Stimulated activated CD8-positive, alpha-beta memory T cell treated with anti-CD3 and anti-CD28 coated beads, Interleukin-15, amount 100 ng/mL, for 4 hours (primary cell): ENCODE measurements at places on chromosomes 6 and 20.

GRCh38 chr6:35461270-35461669 lies 6.9 kb upstream of the RPL10A start:
- DNase-seq: no peak

- DNase-seq: no peak
Measured at GRCh38 chr20:1299522-1299921, 29.4 kb downstream of the SDCBP2 start.

- no peak for DNase-seq
Measured at GRCh38 chr6:33802186-33802958, 1.4 kb downstream of the MLN start.

GRCh38 chr20:63051186-63051860 lies 44.6 kb upstream of the BHLHE23 start:
- no peak for DNase-seq

- DNase-seq: no peak
Measured at GRCh38 chr6:147382945-147383554, 125.4 kb upstream of the SAMD5 start.

- no peak for DNase-seq
Measured at GRCh38 chr6:52213127-52213526, 27.0 kb downstream of the IL17A start.

DNA sequence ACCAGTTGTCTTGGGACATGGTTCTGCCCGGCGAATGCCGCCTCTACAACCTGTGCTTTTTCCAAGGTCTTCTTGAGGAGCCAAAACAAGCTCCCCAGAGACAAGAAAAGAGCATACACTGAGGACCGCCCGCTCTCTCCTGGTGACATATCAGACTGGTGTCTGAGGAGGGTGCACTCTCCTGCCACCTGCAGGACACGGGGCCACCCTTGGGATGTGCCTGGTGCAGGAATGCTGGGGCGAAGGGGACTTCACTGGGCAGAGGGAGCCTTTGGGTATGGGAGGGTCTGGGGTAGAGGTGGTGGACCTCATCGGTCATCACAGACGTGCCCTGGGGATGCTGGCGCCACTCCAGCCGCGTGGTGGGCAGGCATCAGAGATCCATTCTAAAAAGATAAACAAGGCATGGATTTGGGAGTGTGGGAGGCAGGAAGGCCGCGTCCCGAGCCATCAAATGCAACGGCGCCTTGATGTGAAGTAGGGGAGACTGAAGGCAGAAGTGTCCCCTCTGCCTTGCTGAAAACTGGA lies 163.3 kb downstream of the CD83 start:
- no peak for DNase-seq

DNA sequence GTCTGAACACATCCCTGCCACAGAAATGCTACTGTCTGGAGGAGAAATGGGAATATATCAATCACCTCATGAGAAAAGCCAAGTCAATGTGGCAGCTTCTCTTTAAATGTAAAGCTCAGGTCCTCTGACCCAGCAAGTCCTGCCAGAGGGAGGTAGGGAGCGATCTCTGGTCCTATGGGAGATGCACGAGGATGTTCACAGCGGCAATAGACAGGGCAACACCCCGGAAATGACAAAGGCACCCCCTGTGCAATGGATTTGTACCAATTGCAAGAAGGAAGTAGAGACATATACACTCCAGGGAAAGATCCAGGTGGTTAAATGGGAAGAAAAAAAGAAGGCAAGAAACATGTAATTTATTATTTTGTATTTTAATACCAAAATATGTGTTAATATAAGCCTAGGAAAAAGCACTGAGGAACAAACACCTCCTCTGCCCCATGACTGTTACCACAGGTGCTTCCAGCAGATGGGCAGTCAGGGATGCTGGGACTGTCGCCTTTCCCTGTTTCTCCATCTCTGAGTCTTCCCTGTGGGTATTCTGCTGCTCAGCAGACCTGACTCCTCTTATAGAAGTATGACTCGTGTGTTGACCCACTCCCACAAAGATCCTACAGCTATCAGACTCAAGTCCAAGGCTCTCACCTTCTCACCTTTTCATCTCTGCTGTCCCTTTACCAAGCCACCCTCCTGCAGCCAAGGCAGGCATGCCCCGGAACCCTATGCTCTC lies 20.8 kb downstream of the ATP9A start:
- no peak for DNase-seq

DNA sequence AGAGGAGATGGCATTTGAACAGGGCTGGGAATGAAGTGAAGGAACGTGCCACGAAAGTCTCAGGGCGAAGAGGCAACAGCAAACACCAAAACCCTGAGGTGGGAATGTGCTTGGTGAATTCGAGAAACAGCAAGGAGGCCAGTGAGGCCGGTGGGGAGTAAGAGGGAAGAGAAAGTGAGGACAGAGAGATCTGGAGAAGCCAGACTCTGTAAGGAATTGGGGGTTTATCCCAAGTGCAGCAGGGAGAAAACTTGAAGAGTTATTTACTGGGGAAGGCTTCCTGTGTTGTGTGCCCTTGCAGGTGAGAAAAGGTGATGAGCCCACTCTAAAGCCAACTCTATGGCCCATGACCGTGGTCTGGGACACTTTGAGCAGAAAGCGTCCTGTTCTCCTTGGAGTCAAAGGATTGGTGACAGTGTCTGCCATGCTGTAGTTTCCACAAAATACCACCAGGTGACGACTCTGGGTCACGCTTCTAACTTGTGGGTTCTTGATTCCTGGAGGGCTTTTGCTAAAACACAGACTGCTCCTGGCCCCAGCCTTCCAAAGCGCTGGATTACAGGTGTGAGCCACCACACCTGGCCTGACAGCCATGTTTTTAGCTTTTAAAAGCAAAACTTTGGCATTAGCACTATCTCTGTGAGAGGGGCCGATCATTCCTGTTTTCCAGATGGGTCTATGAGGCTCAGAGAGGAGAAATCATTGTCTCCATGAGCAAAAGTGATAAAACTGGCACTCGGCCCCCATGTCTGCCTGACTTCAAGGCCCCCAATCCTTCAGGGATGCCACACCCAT lies 18.0 kb upstream of the CSNK2A1 start:
- DNase-seq: no peak

- DNase-seq: no peak
Measured at GRCh38 chr6:159271257-159271656, 102.1 kb downstream of the FNDC1 start.

DNA sequence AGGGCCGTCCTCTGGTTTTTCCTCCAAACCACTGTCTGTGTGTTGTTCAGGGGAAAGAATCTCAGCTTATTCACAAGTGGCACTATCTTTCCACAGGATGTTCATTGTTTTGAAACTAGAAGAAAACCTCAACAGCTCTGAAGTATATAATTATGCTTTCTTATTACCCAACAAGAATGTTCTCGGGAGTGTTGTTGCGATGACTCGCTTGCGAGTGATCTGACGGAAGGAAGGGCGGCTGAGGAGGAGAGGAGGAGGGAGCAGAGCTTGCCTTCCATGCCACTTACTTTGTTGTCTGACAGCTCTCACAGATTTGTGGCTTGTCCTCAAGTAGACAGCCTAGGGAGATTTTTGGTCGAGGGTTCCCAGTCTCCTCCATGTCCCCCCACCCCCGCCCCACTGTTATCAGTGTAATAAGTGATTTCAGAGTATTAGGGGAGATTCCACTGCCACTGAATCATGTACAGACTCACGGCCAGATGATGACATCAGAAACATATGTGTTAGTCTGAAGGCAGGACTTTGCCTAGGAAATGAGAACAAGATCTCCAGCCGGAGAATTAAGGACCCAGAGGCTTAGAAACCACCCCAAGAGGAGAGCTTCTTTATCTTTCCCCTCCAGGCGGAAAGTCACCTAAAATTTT lies 80.7 kb upstream of the CCN6 start:
- peak; percentile 39 for DNase-seq

- DNase-seq: no peak
Measured at GRCh38 chr6:157614026-157614568, 208.9 kb upstream of the SNX9 start.

DNA sequence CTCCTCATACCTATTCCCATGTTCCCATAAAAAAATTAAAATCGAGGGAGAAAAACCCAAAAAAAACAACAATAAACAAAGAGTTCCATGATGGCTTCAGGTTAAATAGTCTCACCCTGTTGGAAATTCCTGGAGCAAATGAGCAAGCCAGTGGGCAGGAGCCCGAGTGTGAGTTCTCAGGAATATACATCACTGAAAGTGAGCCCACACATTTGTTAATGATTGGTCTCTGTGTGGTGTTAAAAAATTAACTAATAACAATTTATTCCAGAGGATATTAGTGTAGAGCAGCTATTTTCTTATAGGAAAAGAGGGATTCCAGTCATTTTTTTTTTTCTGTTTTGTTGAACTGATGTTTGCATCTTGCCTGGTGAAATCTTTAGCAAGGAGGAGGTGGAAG lies 12.9 kb downstream of the PHACTR3 start:
- DNase-seq: no peak

DNA sequence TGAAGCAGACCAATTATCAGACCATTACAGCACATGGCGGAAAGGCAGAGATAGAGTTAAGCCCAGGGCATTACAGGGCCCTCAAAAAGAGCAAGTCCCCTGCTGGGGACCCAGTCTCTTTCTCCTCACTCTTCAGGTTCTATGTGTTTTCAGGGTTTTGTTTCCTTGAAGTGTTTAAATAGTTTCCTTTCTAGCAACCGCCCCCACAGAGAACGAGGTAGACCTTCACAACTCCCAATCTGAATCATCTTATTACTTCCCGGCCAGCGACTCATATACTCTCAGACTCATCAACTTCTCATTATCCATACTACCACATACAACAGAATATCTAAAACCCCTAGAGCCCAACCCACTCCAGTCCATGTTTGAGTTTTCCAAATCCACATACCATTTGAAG lies 526.6 kb upstream of the ARID1B start:
- no peak for DNase-seq

GRCh38 chr20:57743450-57744095 lies 33.8 kb upstream of the PMEPA1 start:
- DNase-seq: no peak

- no peak for DNase-seq
Measured at GRCh38 chr6:150749091-150749670, 116.3 kb upstream of the MTHFD1L start.

DNA sequence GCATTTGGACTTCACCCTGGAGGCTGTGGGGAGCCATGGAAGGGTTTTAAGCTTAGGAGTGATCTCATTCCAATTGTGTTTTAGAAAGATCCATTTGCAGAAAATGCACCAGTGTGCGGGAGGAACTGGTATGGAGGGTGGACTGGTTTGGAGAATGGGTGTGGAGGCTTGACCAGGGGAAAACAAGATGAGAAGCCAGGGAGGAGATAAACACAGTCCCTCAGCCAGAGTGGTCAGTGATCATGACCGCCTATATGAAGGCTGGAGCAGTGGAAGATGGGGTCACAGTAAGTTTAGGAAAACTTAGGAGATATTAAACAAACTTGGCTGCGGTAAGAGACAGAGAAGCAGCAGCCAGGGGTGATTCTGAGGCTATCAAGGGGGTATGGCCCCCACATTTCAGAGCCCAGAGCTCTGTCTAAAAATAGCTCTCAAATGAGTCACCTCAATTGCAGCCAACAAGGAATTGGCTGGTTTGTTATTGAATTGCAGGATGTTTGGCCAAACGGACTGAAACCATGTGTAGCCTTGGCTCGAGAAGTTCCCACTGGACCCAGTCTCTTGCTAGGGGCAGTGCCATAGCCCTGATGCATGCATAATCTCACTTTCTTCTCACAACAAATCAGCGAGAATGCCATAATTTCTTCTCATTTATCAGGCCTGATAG lies 159.9 kb upstream of the TOP1 start:
- no peak for DNase-seq
